ENCODE measurements at places on chromosomes 11 and 22.

DNA sequence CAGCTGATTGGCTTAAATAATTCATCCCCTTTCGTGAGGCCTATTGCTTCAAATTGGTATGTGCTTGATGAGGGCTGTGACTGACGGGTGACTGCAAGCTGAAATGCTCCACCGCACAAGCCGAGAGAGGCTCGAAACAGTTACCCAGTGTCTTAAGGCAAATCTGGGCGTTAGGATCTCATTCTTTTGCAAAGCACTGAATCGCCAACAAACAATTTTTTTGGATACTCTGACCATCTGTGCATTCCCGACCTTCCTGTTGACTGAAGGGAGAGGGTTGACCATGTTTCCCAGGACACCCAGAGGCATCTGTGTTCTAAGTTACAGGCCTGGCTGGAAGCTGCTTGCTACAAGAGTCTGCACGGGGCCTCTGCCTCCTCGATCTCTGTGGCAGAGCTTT, 32.1 kb downstream of the CACNG2 start:
- no peak for DNase-seq

DNA sequence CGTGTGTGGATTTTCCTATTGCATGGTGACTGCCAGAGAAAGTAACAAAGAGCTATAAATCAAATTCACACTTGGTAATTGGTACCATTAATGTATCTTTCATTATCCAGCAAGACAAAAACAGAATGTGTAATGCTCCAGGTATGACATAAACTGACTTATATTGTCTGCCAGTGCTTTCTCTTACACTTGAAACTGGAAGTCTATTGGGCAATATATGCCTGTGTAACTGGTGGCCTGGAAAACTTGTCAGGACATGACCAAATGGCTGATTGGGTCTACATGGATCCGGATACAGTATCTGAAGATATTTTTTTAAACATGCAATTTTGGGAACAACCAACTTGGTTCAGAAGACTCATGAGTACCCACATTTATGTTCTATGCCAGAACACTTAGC, 174.6 kb upstream of the ARHGAP42 start:
- DNase-seq = no peak

- no peak for DNase-seq
Observed at GRCh38 chr22:25840891-25841290, 98.9 kb downstream of the MYO18B start.

DNA sequence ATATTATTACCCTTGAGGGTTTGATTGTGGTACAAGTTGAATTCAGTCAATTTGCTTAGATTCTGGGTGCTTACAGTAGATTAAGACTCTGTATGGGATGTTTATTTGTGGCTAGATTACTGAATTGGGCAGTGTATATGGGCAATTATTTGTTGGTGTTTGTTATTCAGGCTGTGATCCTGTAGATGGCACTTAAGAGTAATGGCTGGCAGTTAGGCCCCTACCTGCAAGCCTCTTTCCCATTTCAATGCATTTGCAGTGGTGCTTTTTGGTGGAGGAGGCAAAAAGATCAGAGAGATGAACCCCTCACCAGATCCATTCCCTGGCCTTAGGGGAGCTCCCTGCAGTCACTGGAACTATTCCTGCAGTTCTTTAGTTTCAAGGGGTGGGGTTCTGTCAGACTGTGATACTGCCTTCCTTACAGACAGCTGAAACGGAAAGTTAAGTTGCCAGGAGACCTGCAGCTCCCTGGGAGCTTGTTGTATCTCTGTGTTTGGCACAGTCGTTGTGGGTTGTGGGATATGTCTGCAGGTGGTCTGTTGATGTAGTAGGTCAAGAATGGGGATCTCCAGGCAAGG, 199.5 kb downstream of the AASDHPPT start:
- peak; percentile 4 for DNase-seq

- DNase-seq = no peak
Observed at GRCh38 chr11:131561501-131561900, 191.1 kb downstream of the NTM start.

DNA sequence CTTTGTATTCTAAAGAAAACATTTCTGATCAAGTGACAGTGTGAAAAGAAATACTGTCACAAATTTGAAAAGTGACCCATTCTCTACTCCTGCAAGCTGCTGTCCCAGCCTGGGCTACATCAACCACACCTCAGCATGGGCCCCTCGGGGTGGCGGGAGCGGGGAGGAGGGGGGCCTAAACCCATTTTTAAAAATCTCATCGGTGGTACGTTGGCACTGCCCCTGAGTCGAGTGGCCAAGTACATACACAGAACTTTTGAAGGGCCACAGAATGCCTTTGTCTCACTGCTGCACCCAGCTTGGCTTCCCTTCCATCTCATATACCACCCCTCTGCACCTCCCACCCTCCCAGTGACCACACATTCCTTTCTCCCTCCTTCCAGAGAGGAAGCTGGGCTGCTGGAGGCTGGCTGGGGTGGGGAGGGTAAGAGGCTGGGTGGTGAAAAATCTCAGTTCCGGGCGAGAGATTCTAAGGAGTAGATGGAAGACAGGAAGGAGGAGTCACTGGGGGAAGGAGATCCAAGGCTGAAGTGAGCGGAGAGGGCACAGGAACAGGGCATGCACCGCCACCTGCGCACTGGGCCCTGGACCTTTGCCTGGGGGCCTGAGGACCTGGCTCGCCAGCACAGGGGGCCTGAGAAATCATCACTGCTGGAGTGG, 21.1 kb downstream of the FXYD6 start:
- no peak for DNase-seq

- no peak for DNase-seq
Observed at GRCh38 chr11:18722293-18722637, 3.7 kb downstream of the IGSF22 start.

DNA sequence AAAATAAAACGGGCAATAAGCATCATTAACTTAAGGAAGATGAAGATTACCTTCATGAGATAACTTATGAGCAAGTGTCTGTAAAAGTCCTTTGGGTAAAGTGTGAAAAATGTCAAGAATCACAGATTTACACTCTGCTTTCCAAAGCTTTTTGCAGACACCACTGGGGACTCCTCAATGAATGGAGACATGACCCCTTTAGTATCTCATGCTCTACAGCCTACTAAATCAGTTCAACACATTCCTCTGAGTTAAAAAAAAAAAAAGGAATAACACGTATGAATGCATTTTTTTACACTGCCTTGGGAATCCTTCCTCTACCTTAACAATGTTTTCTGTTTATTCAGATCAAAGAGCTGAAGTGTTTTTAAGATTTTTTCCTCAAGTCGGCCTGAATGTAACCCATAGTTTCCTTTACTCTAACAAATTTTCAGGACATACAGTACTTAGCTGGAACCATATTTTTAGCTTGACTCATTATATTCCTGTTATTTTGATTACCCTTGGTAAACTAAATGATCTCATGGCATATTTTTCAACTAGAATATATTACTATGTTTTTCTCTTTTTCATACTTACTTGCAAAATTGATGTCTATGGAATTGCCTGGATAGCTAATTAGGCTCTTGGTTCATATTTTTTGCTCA, 25.9 kb upstream of the RAB30 start:
- no peak for DNase-seq

- DNase-seq = no peak
Observed at GRCh38 chr22:20510811-20511577, 3.6 kb downstream of the MED15 start.

DNA sequence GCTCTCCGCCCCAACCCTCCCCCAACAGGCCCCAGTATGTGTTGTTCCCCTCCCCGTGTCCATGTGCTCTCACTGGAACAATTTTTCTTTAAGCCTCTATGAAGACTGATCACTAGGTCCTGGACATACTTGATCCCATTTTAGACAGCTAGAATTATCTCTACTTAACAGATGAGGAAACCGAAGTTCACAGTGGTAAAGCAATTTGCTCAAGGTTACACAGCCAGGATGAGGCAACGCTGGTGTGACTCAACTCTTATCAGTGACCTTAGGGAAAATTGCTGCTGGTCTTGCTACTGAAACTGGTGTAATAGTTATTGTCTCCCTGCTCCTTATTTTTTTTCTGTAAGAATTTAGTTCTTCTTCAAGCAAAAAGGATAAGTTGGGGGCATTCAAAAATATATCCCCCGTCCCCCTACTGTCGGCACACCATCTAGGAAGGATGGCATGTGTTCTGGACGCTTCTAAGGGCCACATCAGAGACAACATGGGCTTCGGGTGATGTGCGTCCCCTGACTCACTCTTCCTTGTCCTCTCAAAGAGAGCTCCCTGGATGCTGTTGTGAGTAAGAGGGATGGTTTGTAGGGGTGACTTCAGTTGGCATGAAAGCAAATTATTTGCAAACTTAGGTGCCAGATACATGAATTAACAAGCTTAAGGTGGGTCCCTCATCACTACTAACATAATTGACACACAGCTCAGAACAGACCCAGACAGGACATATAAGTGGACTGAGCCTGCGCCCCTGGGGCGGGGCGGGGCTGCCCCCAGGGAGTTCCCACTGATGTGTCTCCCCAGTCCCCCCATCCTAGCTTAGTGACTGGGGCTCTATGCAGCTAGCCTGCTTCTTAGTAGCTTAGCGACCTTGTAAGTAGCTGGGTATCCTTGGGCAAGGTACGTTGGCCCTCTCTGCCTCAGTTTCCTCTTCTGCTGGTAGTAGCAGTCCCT, 23.6 kb upstream of the ALX4 start:
- DNase-seq = no peak

DNA sequence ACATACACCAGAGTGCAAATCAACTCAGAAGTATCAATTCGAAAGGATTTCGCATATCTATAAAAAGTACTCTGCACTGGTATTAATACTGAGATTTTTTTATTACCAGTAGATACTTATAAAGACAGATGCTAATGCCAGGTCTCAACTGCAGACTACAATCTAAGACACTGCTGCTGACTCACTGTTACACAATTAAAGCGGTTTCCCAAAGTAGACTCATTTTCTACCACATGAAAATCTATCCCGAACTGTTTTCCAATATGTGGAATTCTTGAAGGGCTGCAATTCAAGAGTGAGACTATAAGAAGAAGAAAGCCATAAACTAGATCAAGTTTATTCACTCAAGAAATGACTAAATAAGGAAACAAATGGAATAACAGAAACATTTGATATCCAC, 57.2 kb upstream of the ARHGAP32 start:
- no peak for DNase-seq

GRCh38 chr22:33526434-33527107, 393.7 kb downstream of the LARGE1 start:
- DNase-seq = no peak

- DNase-seq = no peak
Observed at GRCh38 chr22:35410663-35411034, 10.7 kb downstream of the MCM5 start.

GRCh38 chr11:134479206-134480135, 67.4 kb upstream of the B3GAT1 start:
- no peak for DNase-seq

Data from HTR-8/SVneo (cell line).